ENCODE measurements at places on chromosomes 16 and 17.

GRCh38 chr17:82298538-82299421 is 18.6 kb downstream of the CD7 start:
- DNase-seq, result no peak

DNA sequence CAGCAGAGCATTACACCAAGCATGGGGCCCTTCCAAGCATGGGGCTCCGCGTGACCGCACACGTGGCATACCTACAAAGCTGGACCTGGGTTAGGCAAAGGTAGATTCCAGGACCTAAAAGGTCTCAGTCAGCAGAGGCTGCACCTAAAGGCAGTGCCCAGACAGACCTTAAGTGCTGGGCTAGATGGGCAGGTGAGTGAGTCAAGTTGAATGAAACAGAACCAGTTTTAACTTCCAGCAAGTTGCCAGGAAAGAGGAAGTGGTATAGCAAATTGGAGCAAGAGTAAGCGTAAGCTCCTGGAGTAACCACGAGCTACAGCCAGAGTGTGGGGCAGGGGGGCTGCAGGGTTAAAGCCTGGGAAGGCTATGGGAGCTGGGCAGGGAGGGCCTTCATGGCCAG is 49.5 kb downstream of the SRCIN1 start:
- no peak for DNase-seq

GRCh38 chr17:8909586-8910270 is 42.3 kb upstream of the PIK3R6 start:
- DNase-seq, result no peak

- DNase-seq, result no peak
Observed at GRCh38 chr17:40371261-40371929, 6.9 kb upstream of the GJD3 start.

GRCh38 chr16:4339455-4339854 is 11.7 kb downstream of the PAM16 start:
- DNase-seq, result no peak

GRCh38 chr17:58020401-58020800 is 13.4 kb upstream of the SRSF1 start:
- DNase-seq, result no peak

- DNase-seq, result no peak
Observed at GRCh38 chr17:81097134-81097942, 62.4 kb downstream of the BAIAP2 start.

DNA sequence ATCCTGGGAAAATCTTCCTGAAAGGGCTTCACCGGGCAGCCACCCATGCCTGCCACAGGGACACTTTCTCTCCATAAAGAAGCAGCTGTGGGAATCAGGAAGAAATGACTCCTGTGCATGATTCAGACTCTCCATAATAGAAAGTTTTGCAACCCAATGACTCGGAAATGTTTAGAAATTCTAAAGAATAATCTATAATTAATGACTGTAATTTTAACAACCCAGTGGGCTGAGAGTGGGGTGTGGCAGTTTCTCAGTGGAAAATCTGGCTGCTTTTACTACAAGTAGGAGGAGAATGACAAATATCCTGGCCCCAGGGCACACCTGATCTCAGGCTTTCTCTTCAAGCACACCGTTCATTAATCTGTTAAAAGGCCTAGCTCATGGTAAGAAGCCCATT is 25.7 kb downstream of the IRF8 start:
- DNase-seq, result no peak

GRCh38 chr16:47213761-47214440 is 70.2 kb upstream of the NETO2 start:
- DNase-seq, result no peak

DNA sequence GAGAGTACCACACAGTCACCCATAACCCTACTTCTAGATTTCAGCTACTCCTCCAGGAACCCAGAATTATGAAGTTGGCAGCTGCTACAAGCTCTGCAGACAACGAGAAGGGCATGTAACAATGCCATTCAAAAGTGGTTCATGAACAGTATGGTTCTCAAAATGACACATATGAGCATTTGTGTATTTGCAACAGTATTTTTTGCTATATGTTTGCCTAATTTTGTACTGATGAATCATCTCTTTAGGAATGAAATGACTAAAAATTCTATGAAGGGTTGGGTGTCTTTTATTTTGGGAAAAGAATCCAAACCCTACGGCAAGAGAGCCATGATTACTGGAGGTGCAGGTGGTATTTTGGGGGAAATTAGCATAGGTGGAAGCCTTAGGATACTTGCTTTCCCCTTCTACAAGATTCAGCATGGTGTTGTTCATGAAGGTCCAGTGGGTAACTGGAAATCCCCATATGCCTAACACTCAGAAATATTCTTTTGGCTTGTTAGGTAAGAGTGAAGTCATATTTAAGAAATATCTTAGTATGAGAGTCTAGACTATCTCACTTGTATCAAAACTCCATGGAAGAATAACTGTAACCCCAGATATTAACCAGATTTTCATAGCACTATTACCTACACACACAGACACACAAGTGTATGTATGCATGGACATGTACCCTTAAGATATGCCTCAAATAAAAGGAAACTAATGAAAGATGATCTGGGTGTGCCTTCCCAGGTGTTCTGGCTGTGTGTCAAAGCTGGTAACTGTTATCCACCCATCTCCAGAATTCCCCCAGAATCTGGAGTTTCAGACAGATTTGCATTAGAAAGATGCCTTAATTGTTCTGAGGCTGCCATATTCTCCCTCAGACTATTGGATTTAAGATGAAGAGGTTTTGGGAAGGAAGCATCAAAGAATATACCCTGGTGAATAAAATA is 688.2 kb upstream of the SOX9 start:
- no peak for DNase-seq

DNA sequence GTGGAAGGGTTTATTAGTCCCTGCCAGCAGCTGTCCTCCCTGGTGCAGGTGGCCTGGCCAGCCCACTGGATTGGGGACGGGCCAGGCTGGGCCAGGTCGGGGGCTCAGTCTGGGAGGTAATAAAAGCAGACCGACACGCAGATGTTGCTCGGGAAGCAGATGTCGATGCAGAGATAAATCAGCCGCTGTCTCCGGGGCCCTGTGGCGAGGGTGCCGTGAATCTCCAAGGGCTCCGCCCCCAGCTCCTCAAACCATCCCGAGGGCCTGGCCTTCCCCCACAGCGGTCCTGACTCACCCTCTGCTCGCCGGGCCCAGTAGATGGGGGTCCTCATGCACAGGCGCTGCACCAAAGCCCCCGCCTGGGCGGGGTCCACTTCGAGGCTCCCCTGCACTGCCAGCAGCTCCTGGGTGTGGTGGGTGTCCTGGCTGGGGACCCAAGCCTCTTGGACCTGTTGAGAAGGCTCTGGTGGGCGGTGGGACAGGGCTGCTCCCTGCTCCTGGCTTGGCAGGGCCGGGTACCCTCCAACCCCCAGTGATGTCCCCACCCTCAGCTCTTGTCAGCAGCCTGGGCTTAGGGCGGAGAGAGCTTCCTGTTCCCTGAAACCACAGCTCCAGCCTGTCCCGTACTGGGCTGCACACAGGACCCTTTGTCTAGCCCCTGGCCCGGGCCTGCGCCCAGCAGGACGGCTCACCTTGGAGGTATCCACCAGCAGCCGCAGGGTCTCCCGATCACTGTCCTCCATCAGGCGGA is 1.2 kb downstream of the BRICD5 start:
- DNase-seq, result no peak

- no peak for DNase-seq
Observed at GRCh38 chr17:42878924-42879595, 21.5 kb upstream of the G6PC1 start.

DNA sequence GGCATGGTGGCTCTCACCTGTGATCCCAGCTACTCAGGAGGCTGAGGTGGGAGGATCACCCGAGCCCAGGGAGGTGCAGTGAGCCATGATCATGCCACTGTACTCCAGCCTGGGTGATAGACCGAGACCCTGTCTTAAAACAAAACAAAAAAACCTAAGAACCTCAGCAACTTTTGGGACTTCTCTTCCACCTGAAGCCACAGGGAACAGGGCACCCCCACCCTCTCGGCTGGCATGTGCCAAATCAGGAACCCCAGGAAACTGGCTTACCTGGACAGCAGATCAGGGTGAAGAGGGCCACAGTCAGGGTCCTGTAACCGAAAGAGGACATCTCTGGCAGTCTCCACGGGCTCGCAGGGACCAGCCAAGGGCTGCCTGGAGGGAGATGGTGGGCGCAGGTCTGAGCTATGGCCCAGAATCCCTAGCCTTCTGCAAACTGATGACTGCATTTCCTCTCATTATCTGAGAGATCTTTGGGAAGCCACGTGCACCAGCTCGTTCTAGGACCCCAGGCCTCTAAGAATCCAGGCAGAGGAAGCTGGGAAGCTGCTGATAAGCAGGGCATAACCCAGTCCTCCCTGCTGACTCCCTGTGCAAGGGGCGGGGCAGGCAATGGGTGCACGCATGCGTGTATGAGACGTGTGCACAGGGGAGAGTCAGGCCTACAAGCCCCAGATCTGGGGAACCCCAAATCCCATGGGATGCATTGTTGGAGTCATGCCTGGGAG is 8.4 kb downstream of the PRR29 start:
- no peak for DNase-seq

DNA sequence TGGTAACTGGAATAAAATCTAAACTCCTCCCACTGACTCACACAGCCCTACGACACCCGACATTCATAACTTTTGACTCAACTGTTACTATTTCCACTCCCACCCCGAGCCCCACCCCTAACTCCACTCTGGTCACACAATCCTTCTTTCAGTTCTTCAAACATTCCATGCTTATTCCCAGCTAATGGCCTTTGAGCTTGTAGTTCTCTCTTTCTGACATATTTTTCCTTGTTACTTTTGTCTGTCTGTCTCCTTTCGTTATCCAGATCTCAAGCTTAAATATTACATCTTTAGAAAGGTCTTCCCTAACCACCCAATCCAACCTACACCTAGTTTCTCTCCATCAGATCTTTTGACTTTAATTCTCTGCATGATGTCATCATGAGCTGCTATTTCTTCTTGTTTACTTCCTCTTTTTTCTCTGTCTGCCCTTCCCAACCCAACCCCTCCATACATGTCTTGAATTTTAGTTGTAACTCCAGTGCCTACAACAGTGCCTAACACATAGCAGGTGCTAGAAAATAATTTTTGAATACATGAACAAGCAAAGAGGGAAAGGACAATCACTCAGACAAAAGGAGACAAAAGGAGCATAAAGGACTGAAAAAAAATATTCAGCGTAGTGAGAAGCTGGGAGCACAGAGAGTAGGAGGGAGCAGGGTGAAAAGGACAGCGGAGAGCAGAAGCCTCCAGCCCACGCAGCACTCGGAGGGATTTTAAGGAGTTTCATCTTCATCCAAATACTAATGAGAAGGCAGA is 65.2 kb upstream of the SMIM36 start:
- DNase-seq, result peak; percentile 40

Data from HFF-Myc (cell line).